ENCODE measurements at places on chromosomes 3 and 15.

DNA sequence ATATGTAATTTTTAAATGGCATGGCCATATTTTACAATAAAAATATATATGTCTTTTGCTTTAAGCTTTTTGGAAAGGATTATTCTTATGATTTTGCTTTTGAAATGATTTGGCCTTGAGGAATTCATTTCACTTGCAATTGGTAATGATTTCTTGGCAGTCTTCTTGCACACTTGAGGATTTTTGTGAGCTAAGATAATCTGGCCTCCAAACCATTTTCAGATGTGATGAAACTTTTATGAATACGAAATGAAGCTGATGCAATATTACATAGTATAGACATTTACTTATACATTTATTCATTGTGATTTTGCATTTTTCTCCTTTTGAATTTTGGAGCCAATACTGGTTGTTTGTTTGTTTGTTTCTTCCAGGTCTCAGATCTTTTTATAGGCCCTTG lies 6.4 kb upstream of the SH2D7 start:
- peak; percentile 73 for DNase-seq

DNA sequence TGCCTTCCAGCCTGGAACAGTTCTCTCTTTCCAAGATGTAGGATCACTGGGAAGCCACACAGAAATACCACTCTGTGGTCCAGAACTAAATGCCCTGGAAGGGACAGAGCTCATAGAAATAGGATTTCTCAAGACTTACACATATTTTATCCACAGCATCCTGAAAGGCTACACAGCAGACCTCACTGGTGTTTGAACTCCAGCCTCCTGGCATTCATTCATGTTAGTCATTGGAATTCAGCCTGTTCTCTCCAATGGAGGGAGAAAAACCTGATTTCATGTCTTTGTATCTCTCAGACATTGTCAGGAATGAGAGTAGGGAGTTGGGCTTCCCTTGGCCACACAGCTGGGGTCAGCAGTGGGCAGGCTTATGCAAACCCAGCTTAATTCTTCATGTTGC lies 121.1 kb upstream of the PPP2R3A start:
- peak; percentile 36 for DNase-seq

- no peak for DNase-seq
Measured at GRCh38 chr3:55623786-55624185, 136.7 kb upstream of the WNT5A start.

- peak; percentile 48 for DNase-seq
Measured at GRCh38 chr3:90062631-90063200, 955.3 kb downstream of the EPHA3 start.

- DNase-seq: no peak
Measured at GRCh38 chr15:80999623-81000036, 1.1 kb upstream of the TLNRD1 start.

DNA sequence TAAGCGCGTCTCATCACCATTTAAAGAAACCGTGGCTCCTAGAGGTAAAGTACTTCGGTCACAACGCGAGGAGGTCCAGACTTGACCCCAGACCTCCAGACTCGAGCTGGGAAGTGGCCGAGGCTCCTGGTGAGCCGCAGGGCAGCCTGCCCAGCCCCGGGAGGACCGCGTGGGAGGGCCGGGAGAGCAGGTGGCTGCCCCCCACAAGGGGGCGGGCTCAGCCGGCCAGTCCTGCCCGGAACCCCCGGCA lies at the start of gene SLC27A2:
SLC27A2 (plus strand) TSS at position 228 of the 250 bp plus-strand sequence. CDS start 232 bp downstream, outside the sequence.
- no peak for DNase-seq

GRCh38 chr15:68213991-68214837 lies 9.1 kb upstream of the CALML4 start:
- DNase-seq: no peak

GRCh38 chr3:62095756-62096155 lies 277.6 kb downstream of the FEZF2 start:
- DNase-seq: no peak

DNA sequence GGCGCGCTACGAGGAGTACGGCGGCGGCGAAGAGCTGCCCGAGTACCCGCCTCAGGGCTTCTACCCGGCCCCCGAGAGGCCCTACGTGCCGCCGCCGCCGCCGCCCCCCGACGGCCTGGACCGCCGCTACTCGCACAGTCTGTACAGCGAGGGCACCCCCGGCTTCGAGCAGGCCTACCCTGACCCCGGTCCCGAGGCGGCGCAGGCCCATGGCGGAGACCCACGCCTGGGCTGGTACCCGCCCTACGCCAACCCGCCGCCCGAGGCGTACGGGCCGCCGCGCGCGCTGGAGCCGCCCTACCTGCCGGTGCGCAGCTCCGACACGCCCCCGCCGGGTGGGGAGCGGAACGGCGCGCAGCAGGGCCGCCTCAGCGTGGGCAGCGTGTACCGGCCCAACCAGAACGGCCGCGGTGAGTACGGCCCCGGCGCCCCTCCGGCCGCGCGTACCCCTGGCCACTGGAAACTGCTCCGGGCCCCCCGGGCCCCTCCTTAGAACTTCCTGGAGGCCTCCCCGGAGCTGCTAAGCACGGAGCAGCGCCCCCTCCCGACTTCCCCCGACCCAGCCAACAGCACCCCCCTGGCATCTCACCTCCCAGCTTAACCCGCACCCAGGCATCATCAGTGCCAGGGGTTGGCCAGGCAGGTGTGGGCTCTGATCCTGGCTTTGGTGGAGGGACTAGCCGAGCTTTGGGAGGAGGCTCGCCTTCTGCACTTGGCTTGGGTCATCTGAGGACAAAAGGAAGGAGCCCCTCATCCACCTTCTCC lies 1.4 kb downstream of the LOXL1 start:
- DNase-seq: peak; percentile 42

GRCh38 chr3:79564192-79564591 lies 203.6 kb downstream of the ROBO1 start:
- no peak for DNase-seq

GRCh38 chr3:25592510-25592968 lies 72.2 kb downstream of the TOP2B start:
- peak; percentile 84 for DNase-seq

DNA sequence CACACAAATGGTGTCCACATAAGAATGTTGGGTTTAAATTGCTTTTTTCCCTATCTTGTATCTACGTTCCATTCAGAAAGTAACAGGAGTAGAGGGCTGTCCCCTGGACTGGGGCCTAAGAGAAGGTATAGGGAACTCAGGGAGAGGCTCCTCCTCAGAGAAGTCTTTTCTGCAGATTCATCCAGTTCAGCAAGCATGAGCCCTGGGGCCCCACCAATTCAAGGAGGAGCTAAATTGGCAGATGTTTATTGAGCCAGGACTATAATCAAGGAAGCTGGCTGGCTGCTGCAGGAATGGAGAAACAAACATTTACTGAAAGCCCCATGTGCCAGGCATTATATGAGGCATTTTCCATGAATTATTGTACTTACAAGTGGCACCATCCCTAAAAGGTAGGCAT lies 22.1 kb upstream of the LARS2 start:
- DNase-seq: no peak

GRCh38 chr3:168850109-168850508 lies 754.4 kb upstream of the GOLIM4 start:
- no peak for DNase-seq

- DNase-seq: peak; percentile 78
Measured at GRCh38 chr3:64915778-64916177, 228.0 kb upstream of the ADAMTS9 start.

DNA sequence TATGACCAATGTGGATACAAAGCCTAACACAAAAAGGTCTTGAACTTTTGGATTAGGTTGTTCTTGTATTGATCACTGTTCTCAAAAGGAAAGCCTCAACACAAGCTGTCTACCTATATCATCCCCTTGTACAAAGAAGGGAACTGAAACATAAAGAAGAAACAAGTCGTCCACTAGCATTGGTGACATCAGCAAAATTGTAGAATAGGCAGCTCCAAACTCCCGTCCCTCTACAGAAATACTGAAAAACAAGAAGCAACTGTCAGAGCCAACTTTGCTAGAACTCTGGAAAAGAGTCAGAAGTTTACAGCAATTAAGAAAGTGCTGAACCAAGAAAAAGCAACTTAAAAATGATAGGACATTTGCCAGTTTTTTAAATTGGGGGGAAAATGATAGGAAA lies 7.5 kb upstream of the NR1I2 start:
- no peak for DNase-seq

DNA sequence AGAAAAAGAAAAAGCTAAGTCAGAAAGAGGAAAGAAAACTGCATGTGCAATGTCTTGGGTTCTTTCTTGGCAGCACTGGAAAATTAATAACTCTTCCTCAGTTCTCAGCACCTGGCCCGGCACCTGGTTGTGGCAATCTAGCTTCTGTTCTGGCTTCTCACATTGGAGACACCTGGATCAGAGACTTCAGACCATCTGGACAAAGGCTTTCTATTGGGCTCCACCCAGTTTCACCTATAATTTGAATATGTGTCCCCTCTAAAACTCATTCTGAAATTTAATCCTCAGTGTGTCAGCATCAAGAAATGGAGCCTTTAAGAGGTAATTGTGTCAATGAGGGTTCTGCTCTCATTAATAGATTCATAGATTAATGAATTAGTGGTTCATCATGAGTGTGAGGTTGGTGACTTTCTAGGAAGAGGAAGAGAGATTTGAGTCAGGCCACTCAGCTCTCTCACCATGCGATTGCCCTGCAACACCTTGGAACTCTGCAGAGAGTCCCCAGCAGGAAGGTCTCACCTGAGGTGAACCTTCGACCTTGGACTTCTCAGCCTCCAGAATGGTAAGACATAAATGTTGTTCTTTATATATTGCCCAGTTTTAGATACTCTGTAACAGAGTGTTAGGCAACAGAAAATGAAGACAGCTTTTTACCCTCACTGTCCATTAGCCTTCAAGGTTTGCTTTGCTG lies 679.9 kb downstream of the NTRK3 start:
- DNase-seq: no peak

DNA sequence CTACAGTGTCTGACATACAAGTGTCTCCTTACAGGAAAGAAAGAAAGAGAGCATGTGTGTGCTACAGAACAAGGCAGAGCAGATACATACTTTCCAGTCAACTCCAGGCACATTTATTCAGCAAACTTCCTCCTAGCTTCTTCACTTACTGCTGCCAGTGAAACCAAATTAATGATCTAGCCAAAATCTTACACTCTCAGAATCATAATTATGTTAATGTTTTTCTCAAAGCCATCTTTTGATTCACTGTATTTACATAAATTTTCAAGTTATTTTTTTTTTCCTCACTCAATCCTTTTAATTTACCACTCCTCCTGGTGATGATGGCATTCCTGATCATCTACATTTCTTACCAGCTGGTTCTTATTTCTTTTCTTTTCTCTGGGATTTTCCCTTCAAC lies 326.7 kb downstream of the IGSF11 start:
- no peak for DNase-seq

GRCh38 chr3:120370463-120370862 lies 21.3 kb upstream of the LRRC58 start:
- no peak for DNase-seq

DNA sequence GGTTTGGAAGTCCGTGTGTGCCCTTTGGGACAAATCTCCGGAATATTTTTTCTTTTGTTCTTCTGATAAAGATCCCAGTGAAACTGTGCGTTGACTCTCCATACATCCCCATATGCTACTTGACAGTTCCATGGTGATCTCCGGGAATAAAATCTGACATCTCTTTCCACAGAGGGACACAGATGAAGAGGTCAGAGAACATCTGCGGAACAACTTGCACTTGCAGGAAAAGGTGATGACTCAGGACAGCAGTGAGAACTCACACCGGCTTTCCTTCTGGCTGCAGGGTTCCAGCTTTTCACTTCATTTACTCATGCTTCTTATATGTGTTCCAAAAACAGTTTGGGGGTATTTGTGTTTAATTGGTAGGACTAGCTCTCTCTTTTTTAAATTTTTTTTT lies 157.5 kb upstream of the CHRM5 start:
- no peak for DNase-seq

GRCh38 chr15:41946970-41947369 lies 25.4 kb downstream of the EHD4 start:
- DNase-seq: no peak

DNA sequence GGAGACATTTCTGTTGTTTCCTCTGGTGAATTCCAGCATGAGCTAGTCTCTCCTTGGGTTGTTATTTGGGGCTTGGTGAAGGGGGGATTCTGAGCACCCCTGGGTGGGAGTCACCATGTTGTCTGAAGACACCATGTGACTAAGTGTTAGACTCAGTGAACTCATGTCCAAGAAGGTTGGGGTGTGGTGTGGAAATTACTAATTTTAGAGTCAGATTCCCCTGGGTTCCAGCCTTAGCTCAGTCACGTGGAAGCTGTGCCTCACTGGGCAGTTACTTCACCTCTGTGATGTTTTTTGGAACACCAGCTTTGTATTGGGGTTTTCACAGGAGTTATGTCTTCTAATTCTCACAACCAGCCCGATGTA lies 171.5 kb downstream of the RPLP1 start:
- DNase-seq: peak; percentile 8

- peak; percentile 78 for DNase-seq
Measured at GRCh38 chr3:31041161-31041978, 146.9 kb upstream of the GADL1 start.

DNA sequence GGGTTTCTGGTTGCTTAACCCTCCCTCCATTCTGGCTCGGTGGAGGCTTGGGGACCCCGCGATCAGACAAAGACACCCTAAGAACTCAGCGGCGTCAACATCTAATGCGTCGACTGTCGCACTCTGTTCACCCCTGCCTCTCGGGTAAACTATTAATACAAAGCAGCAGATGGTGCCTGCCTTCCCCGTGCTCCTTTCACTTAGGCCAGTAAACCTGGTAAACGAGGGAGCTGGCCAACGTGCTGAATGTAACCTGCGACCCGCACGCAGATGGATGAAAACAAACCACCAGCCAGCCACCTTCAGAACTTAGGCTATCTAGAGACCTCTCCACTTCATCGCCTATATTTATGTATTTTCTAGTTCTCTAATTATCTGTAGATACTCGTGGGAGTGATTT lies 848 bp upstream of the CADPS start:
- peak; percentile 57 for DNase-seq

DNA sequence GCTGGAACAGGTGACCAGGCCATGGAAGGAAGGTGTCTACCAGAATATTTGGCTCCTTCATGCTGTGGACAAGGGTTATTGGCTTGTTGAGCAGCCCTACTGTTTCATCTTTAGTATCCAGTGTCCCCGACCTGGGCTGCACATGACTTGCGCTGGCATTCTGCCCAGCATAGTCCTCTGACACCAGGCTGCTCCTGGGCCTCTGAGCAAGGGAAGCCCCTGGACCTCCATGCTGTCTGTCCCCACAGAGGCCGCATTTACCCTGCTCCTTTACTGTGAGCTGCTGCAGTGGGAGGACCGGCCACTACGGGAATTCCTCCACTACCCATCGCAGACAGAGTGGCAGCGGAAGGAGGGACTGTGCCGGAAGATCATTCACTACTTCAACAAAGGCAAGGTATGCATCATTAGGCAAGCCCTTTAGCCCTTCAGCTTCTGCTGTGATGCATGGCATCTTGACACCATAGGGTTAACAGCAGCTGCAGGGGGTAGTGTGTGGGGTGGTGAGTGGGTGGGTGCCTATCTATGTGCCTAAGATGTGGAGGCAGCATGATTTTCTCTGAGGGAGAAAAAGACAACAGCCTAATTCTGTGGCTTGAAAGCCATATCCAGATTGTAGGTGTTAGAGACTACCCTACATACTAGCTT lies 44.0 kb upstream of the MANF start:
- DNase-seq: peak; percentile 33

GRCh38 chr3:184459355-184459754 lies 79.5 kb downstream of the CHRD start:
- DNase-seq: peak; percentile 94
